Left kidney (tissue), 8 donors: ENCODE measurements at places on chromosomes 16 and 17.

DNA sequence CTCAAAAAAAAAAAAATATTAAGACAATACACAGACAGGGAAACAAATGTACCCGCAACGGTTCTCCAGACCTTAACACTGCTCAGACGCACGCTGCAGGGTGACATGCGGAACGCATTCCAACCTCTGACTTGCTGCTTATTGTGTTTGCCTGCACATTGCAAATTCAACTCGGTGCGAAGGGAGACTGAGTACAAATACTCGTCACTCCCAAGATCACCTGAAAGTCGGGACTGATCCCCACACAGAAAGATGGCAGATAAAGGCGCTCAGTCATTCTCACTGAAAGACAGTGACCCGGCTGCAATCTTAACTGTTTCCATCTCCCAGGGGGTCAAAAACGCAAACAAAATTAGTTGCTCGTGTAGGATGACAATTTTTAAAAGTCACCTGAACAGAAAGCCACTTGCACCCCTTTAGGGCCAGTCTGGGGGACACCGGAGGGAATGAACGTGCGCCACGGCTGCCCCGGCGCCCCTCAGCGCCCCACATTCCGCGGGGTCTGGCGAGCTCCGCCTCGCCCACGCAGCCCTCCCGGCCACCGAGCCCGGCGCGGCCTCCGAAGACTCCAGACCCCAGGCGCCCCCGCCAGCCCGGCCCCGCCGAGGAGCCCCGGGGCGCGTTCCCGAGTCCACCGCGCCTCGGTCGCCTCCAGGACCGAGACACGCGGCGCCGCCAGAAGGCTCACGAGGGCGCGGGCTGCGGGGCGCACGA lies 589 bp downstream of the CLCN7 start:
- no peak for DNase-seq

- DNase-seq: no peak
Measured at GRCh38 chr17:64020056-64020766, at the start of gene ICAM2. Gene ICAM2, minus strand, starts transcription at chr17:64020633. Its CDS starts 13,942 bp downstream, at chr17:64006691.

- no peak for DNase-seq
Measured at GRCh38 chr16:13521356-13521755, 398.6 kb upstream of the ERCC4 start.

DNA sequence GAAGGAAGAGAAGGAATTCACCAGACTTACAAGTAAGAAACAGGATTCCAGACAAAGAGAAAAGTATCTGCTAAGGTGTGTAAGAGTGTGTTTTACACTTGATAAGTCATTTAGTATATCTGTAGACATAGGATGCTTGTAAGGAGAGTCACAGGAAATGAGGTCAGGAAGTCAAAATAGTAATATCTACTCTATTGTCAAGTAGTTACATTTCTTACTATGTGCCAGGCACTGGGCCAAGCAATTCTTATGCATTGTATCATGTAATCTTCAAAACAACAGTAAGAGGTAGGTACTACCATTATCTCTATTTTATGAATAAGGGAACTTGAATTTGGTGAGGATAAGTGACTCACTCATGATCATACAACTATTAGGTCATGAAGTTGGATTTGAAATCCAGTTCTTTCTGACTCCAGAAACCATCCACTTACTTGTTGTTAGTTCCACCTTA lies 129.1 kb downstream of the SNX11 start:
- DNase-seq: no peak

DNA sequence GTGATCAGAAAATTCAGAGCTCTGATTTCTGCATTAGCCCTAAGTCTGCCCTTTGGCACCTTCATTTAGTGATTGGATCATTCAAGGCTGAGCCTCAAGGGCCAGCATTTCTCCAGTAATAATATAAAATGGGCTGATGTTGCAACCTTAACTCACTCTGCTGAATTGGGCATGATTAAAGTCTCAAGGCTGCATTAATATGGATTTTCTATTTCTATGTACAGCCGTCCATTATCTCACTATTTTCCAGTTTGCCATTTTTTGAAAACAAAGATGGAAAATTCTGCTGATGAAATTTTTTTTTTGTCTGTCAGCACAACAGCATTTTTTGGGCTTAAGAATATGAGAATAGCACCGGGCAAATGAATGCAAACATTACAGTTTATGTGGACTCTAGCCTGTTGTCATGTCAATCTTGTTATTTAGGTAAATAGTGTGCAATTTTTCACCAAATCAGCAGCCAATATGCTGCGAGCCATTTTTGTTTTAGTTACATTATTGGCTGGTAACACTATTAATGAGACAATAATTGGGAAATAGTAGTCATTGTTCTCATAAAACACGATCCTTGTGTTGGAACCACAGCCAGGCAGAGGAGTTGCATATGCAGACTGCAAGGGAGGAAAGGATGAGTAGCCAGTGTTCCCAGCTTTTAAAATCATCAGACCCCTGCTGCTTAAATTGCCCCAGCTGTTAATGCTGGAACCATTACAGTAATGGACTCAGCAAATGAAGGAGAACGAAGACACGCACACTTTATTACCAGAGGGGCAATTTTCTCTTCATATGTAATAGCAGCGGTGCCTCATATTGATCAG lies 10.5 kb downstream of the FTO start:
- no peak for DNase-seq

GRCh38 chr16:59913666-59914065 lies 1179.5 kb upstream of the GOT2 start:
- no peak for DNase-seq

- DNase-seq: no peak
Measured at GRCh38 chr17:2849327-2849670, 53.1 kb downstream of the RAP1GAP2 start.

- DNase-seq: no peak
Measured at GRCh38 chr17:60863892-60864707, 186.4 kb downstream of the BCAS3 start.

GRCh38 chr16:75112734-75113491 lies 3.7 kb downstream of the LDHD start:
- no peak for DNase-seq

GRCh38 chr16:50166511-50167500 lies 13.7 kb downstream of the TENT4B start:
- no peak for DNase-seq

DNA sequence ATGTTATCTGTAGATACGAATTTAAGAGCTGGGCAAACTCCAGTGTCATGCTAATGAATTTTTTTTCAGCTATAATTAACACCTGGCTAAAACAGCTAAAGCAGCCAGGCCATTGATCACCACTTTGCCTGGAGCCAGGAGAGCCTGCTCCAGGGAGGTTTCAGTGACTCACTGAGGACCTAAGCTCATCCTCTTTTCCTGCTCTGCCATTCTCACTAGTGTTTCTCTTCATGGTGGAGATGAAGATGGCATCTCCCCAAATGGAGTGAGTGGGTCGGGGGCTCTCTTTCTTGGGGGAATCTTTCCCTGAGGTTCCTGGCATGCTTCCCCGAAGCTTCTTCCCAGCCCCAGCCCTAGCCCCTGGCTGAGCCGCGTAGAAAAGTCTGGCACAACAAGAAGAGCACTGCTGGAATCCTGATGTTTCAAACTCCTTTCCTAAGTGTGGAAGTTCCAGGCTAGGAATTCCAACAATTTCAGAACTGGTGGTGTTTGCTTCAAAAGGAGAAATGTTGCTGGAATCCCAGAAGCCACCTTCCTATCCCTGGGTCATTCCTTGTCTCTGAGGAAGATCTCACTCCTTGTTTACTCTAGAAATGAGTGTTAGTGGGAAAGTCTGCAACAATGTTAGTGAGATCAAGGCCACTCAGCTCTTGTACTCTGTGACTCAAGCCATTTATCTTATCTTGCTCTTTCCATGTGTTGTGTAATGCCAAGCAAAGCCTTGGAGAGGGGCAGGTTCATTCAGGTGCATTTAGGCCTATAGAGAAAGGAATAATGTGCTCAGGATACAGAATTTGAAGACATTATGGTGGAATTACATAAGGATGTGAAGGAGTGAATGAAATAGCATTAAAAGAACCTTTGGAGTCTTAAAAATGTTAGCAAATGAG lies 26.0 kb upstream of the B4GALNT2 start:
- DNase-seq: no peak

- DNase-seq: no peak
Measured at GRCh38 chr16:85355515-85355837, 243.2 kb upstream of the CIBAR2 start.

DNA sequence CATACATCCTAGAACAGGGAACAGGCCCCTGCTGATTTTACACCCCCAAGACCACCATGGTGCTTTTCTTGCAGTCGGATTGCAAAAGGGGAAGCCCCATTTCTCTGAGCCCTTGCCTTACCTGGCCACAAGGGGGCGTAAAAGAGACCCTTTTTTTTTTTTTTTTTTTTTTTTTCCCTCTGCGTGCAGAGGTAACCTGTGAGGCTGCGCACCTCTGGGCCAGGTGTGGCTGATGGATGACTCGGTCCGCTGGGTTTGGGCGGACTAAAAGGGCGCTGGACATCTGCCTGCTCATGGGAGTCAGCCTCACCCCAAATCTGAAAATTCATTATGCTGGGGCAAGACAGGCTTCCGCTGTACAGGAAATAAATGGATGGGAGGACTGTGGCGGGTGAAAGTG lies 281.0 kb downstream of the CBLN1 start:
- DNase-seq: no peak

DNA sequence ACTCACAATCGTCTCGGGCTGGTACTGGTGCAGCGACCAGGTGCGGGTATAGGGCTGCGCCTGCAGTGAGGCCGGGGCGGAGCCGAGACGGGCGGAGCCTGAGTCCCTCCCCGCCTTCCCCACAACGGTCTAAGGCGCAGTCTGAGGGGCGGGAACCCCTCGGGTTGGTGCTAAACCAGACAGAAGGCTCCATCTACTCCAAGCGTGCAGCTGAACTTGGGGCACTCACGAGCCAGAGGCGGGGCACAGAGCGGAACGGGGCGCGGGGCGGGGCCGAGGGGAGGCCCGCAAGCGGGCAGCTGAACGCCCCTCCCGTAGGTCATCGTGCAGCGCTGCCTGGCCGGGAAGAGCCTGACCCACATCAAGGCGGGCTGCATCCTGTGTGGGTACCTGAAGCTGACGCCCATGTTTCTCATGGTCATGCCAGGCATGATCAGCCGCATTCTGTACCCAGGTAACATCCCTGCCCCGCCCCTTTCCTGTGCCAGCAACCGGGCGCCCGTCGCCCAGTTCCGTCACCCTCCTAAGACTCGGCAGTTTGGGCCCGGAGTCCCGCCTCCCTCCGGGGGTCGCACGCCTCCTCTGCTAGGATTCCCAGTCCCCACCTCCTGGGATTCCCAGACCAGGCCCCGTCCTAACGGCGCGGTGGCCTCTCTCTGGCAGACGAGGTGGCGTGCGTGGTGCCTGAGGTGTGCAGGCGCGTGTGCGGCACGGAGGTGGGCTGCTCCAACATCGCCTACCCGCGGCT lies 5.0 kb downstream of the SLC5A2 start:
- DNase-seq: no peak

GRCh38 chr17:50607522-50608175 lies 27.0 kb upstream of the ABCC3 start:
- DNase-seq: no peak

- DNase-seq: no peak
Measured at GRCh38 chr17:64399767-64400156, 9.1 kb upstream of the PECAM1 start.

GRCh38 chr16:56748826-56749225 lies 18.9 kb downstream of the NUP93 start:
- DNase-seq: no peak

DNA sequence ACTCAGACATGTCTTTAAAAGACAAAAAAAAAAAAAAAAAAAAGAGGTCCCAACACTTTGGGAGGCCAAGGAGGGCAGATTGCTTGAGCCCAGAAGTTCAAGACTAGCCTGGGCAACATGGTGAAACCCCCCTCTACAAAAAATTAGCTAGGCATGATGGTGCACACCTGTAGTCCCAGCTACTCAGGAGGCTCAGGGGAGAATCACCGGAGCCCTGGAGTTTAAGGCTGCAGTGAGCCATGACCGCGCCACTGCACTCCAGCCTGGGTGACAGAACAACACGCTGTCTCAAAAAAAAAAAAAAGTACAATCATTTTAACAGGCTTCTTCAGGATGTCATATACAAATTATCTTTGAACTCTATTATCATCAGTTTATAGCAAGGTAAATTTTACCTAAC lies 22.0 kb downstream of the C16orf87 start:
- no peak for DNase-seq

GRCh38 chr17:35050170-35050569 lies 13.3 kb downstream of the RFFL start:
- no peak for DNase-seq

GRCh38 chr16:29757950-29758466 lies 12.2 kb upstream of the C16orf54 start:
- no peak for DNase-seq

- no peak for DNase-seq
Measured at GRCh38 chr17:4375039-4375748, 8.7 kb upstream of the UBE2G1 start.

GRCh38 chr16:85712801-85713200 lies 24.0 kb upstream of the GINS2 start:
- DNase-seq: no peak

DNA sequence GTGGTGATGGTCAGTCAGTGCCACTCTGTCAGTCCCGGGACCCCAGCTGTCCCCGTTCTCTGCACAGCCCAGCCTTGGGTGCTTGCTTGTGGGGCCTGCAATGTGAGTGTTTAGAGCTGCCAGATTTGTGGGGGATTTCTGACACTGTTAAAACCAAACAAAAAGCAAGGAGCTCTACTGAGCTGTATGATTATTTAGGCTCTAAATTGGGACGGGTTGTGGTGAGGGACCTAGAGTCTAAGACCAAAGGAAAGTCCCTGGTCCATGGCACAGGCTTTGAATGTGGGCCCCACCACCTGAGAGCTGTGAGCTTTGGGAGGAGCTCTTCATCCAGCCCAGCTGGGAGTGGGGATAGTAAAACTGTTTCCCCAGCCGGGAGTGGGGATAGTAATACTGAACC lies 63.3 kb downstream of the KSR1 start:
- no peak for DNase-seq

DNA sequence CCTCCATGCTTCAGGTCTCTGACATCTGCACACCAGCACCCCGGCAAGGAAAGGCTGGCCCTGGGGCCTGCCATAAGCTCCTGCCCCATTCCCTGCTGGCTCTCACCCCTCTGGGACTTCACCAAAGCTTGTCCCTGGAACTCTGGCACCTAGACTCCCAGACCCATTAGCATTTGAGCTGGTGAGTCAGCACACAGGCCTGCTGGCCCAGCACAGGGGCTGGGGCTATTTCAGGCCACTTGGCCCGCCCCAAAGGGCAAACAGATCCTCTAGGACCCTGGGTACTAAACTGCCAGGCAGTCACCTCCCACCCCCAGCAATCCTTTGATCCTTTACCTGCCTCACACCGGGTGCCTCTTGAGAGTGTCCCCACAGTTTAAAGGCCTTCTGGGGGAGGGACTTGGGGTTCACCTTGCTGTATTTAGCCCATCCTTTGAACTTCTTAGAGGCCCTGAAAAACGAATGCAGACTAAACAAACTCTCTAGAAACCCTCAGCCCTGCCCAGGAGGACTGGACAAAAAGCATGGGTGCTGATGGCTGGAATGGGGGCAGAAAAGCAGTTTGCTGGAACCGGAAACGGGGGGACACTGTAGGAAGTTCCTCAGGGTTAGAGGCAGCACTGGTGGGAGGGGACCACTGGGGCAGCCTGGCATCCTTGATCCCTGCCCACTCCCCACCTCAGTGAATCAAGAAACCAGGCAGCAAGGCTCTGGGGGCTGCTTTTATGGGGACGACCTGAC lies 3.2 kb upstream of the SAMD14 start:
- no peak for DNase-seq
